ENCODE measurements at places on chromosomes 4 and X.

- DNase-seq = no peak
These were observed 42.9 kb upstream of the HS3ST1 start for GRCh38 chr4:11471618-11472017.

GRCh38 chr4:159722052-159722451 is 619.2 kb downstream of the RAPGEF2 start:
- DNase-seq = no peak

DNA sequence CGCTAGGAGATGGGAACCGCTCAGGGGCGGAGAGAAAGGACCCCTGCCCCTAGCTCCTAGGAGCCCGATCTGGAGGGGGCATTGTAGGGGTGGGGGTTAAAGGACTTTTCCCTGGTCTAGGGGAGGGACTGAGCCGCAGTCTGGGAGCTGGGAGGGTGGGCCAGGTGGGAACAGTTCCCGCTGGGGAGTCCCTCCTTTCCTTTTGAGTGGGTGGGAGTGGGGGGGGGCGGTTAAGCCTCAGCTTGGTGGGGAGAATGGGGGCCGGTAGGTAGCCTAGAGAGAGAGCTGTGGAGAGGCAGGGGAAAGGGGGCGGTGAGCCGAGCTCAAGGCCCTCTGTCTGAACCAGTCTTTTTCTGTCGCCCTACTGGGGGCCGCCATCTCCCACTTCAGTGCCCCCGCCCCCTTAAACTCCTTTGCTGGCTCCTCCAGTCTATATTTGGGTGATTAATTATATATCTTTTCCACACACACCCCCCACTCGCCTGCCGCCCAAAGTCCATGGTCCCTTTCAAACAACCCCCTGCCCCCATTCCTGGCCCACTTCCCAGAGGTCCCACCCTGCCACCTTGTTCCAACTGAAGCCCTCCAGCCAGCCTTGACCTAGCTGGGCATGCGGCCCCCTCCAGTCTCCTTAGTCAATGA is 822 bp downstream of the ZNF275 start:
- no peak for DNase-seq

DNA sequence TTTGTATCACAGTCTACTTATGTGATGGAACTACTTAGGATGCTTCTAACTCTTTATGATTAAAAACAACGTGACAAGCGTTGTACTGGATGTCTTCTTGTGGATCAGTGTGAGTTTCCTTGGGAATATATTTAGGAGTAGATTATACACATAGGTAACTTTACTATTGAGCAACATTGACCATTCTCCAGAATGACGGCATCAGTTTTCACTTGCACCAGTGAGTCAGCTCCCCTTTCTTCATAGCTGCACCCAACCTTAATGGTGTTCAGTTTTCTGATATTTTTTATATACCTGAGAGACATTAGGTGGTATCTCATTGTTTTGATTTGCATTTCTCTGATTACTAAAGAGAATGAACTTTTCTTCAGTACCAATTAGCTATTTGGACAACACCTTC is 343.9 kb downstream of the ADGRL3 start:
- peak; percentile 33 for DNase-seq

- DNase-seq = peak; percentile 5
These were observed 105.8 kb upstream of the EGFL6 start for GRCh38 chrX:13463608-13464007.

DNA sequence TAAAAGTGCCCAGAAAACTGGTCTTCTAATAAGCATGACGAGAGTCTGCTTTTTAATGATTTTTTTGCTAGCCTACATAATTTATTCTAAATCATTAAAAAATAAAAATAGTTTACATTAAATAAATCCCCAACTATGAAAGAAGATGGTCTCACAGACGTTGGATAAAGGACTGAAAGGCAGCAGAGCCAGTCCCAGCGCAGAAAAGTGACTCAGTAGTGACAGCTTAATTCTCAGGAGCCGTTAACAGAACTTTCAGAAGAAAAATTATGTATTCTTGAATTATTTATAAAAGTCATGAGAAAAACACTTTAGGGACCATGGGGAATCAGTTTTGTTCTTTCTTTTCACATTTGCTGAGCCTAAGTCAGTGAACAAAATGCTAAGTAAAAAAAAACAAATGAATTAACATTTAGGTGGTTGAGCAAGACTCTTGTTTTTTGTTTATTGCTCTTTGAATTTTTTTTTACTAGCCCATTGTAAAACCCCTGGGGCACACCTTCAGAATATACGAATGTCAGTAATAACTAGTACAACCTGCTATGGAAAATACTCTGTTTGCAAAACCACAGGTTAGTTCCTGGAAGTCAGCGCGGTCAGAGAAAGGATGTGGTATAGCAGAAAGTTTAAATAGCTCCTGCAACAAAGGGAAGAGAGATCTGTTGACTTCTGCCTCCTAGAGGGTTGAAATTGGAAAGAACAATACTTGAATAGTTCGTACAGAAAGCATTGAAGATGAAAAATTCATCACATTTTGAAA is 50.4 kb upstream of the CCDC160 start:
- no peak for DNase-seq

GRCh38 chr4:116627545-116627944 is 457.8 kb downstream of the TRAM1L1 start:
- DNase-seq = no peak

GRCh38 chr4:60683357-60683756 is 516.8 kb upstream of the ADGRL3 start:
- DNase-seq = peak; percentile 2

DNA sequence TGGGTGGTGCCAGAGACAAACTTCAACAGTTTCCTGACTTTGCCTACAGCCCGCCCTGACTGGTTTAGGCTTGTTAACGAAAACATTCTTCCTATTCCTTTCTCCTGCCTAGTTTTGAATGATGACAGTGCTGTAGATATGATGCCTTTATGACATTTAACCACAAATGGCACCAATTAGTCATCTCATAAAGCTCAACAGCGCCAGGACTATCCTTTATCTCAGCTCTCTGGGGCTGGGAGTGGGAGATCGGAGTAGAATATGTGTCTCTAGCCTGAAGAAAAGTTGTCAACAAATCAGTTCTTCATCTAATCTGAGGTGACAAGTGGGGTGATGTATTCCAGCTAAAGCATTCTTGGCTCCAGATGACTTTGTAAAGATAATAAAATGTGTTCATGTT is 64.6 kb upstream of the SH3RF1 start:
- peak; percentile 77 for DNase-seq

All from RWPE1 (cell line).